ENCODE measurements at places on chromosomes 13 and 19.

- no peak for DNase-seq
Observed at GRCh38 chr13:110866491-110867170, 48.2 kb downstream of the ANKRD10 start.

DNA sequence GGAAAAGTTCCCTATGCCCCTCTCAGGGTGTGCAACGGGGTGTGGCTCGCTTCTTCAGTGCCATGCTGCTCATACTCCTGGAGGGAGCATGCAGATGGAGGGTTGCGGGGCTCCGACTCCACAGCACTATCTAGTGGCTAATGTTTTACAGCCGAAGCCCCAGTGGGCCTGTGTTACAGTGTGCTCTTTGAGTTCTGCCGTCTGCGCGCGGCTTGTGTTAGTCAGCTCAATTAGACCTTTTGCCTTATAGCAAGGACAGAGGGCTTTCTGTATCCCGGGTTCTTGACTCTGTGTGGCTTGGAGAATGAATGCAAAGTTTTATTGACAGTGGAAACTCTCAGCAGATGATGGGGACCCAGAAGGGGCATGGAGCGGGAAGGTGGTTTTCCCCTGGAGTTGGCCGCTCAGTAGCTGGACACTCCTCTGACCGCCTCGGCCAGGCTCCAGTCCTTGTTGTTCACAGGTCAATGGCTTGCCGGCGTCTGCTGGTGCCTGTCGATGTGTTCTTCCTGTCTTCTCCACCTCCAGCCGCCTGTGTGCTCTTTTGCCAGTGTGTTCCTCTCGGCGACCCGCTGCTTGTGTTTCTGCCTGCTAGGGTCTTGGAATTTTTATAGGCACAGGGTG is 383.4 kb downstream of the LMO7 start:
- no peak for DNase-seq

GRCh38 chr19:8097681-8098567 is 45.4 kb downstream of the CCL25 start:
- DNase-seq, result no peak

GRCh38 chr13:110393761-110394160 is 86.7 kb downstream of the COL4A2 start:
- DNase-seq, result no peak

DNA sequence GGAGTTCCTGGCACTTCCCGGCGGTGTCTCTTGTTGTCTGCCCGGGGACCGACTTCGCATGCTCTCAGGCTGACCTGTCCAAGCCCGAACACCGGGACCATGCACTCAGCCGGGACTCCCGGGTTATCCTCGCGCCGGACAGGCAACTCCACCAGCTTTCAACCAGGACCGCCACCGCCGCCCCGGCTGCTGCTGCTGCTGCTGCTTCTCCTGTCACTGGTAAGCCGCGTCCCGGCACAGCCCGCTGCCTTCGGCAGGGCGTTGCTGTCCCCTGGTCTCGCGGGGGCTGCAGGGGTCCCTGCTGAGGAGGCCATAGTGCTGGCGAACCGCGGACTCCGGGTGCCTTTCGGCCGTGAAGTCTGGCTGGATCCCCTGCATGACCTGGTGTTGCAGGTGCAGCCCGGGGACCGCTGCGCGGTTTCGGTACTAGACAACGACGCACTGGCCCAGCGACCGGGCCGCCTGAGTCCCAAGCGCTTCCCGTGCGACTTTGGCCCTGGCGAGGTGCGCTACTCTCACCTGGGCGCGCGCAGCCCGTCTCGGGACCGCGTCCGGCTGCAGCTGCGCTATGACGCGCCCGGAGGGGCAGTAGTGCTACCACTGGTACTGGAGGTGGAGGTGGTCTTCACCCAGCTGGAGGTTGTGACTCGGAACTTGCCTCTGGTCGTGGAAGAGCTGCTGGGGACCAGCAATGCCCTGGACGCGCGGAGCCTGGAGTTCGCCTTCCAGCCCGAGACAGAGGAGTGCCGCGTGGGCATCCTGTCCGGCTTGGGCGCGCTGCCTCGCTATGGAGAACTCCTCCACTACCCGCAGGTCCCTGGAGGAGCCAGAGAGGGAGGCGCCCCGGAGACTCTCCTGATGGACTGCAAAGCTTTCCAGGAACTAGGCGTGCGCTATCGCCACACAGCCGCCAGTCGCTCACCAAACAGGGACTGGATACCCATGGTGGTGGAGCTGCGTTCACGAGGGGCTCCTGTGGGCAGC is 661 bp downstream of the FREM2 start:
- DNase-seq, result no peak

- no peak for DNase-seq
Observed at GRCh38 chr13:97329331-97329730, 104.6 kb upstream of the RAP2A start.

DNA sequence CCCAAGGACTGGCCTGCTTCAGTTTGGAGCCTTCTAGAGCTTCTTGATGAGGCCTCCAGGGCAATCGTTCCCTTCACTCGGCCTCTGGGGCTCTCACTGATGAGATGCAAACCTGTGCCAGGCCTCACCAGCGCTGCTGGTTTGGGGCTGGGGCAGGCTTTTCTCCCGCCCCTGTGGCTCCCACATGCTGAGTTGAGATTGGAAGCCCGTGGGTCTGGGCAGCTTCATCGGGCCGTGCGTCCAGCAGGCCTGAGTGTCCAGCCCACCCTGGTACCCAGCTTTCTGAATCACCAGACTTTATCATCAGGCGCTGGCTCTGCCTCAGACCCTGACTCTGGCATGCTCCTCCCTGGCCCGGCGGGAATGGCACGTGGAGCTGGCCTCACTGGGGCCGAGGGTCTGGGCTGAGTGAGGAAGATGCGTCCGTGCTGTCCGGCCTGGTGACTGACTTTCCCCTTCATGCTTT is 4.3 kb downstream of the CALM3 start:
- no peak for DNase-seq

- DNase-seq, result no peak
Observed at GRCh38 chr13:99979453-99980200, 2.0 kb upstream of the ZIC2 start.

- no peak for DNase-seq
Observed at GRCh38 chr13:113603116-113603710, 18.7 kb downstream of the TFDP1 start.

DNA sequence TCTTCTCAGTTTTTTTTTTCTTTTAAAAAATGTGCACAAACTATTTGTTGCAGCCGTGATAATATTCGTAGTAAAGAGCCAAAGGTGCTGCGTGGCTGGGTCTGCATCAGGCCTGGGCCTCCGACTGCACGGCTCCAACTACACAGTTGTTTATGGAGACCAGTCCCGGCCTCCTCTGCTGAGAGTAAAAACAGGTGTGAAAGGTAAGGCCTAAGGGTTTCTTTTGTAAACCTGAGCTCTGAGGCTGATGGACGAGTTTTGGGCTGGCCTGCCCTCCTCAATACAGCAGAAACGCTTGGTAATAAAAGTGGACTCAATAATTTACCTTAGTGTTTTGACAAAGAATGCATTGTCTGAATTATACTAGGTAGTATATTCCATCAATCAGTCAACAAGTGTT is 3.9 kb downstream of the MBNL2 start:
- DNase-seq, result no peak

- no peak for DNase-seq
Observed at GRCh38 chr19:35975608-35976214, 19.3 kb upstream of the SDHAF1 start.

DNA sequence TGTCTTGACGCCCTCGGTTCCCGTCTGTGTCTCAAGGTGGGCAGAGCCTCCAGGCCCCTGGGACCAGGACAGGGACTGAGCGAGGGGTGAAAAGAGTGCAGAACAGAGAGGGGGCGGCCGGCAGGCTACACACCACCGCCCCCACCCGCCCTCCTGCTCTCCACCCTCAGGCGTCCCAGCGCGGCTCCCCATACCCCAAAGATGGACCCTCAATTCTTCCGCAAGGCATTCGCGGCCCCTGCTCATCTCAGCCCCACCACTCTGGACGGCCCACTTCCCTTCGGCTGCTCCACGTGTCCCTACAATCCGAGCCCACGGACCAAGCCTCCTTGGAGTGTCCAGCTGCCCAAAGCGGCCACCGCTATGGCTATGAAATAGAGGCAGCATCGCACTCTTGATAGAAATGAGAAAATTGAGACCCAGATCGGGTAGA is 1.8 kb downstream of the KLF16 start:
- no peak for DNase-seq

DNA sequence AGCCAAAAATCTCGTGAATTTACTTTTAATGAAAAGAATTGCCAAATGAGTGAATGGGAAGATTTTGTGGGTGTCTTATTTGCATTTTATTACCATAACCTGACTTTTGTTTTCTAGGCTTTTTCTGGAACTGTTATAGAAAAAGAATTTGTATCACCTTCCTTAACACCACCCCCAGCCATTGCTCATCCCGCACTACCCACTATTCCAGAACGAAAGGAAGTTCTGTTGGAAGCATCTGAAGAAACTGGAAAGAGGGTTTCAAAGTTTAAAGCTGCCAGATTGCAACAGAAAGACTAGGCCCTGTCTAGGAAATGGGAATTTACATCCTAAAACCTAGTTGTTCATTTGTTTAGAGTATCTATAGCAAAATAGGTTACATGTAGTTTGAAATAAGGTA is 72.7 kb downstream of the URI1 start:
- DNase-seq, result no peak

DNA sequence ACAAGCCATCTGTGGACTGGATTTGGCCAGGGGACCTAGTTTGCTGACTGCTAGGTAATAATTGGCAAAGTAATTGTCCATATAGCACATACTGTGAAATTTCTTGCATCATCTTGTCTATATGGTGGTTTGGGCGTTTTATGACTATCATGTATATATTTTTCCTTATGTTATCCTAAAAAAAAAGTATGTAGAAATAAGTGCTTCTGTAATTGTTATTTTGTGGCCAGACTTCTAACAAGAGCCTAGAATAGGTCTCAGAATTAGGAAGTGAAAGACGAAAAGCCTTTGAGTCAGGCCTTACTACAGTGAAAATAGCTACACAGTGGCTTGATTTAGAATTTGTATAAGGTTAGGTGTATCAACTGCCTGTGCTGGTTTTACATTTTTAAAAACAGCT is 4.2 kb downstream of the FNDC3A start:
- no peak for DNase-seq

GRCh38 chr13:20512042-20512683 is 13.5 kb downstream of the CRYL1 start:
- no peak for DNase-seq

DNA sequence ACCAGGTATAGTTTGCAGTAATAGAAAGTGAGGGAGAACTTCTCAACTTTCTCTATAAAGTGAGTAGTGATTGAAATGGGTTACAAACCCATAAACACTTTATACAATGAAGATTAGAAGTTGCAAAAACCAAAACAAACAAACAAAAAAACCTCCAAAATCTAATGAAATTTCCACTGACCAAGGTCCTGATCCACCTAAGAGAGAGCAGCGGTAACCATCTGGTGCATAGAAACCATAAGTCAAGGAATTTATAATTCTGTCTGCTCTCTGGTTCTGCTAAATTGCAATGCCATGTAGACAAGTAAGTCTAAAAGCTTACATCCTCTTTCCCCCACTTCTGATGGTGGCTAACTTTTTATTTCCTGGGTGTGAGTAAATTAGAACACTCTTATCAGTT is 463.4 kb downstream of the EFNB2 start:
- no peak for DNase-seq

GRCh38 chr13:71327266-71327665 is 539.7 kb downstream of the DACH1 start:
- DNase-seq, result no peak

- DNase-seq, result no peak
Observed at GRCh38 chr13:93620181-93620765, 393.7 kb downstream of the GPC6 start.
